ENCODE measurements at places on chromosomes 3 and 15. TPM values are rescaled to one million over a fixed set of nuclear protein-coding genes. Genes with fewer than 3 reads are reported as not detected.

Gene SEMA7A
- total RNA-seq: 16.9 TPM

Gene STXBP5L
- under 0.01 TPM for total RNA-seq

Gene TERC
- 530 TPM for total RNA-seq

Gene TAGLN3
- 0.48 TPM for total RNA-seq

DNA sequence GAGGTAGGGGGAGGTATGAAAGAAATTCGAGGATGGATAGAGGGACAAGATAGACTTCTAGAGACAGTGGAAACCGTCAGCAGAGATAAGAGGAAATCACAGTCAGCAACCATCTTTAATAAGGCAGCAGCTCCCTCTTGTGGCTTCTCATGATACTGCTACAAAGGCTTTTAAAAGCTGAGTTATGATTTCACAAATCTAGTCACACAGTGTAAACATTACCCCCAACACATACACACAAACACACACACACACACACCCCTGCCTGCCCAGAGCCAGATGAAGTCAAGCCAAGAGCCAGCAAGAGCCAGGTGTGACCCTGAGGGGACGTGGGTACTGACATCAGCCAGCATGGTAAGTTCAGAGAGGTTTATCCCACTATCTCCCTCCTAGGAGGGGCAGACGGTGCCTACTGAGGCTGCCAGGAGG is 18.9 kb upstream of the TGM5 start:
- DNase-seq: peak; percentile 57

- DNase-seq: no peak
Measured at GRCh38 chr3:173066044-173067004, 74.7 kb downstream of the SPATA16 start.
